Pancreas (tissue), 10 donors: ENCODE measurements at places on chromosomes 2 and 18. TPM values are rescaled to one million over a fixed set of nuclear protein-coding genes. Genes with fewer than 3 reads are reported as not detected.
A peak's percentile ranks its signal among the peaks of the same experiment; 100 is the strongest.

DNA sequence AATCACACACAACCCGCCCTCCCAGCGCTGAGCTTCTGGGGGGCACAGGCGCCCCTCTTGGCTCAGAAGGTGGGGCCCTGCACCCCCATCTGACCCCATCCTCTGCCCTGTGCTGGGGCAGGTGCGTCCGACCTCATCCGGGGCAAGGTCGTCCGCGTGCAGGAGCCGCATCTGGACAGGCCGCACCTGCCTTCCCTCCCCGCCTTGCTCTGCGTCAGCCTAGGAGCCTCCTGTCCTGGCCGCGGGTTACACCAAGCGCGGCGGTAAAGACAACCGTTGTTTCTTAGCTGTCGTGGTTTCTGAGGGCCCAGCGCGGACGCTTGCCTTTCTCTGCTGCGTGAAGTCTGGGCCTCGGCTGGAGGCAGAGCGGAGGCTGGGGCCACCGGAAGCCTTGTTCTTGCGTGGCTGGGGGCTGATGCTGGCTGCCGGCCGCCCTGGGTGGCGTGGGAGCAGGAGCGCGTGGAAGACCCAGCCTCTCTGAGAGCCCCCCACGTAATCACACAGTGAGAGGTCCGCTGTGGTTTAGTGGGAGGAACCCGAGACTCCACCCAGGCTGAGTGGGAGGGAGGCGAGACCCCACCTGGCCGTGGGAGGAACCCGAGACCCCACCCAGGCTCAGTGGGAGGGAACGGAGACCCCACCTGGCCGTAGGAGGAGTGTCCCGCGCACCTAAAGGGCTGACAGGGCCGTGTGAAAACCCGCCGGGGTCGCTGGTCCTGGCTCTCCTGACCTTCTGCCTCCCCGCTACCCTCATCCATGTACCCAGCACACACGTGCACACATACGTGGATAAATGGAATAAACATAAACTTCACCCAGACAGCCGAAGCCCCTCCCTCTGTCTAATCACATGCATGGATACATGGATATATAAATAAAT, 51.8 kb downstream of the KCNG2 start:
- H3K4me1 ChIP-seq = no peaks in the 10 kb centered on the region
- no peaks in the 10 kb centered on the region for H3K36me3 ChIP-seq
- H3K27ac ChIP-seq = no peak overlapping the region
- DNase-seq = no peak
- H3K4me3 ChIP-seq = no peak overlapping the region
- no peaks in the 10 kb centered on the region for H3K27me3 ChIP-seq

GRCh38 chr2:230577114-230577513, 135.5 kb upstream of the CAB39 start:
- no peaks in the 10 kb centered on the region for H3K36me3 ChIP-seq
- no peaks in the 10 kb centered on the region for H3K27me3 ChIP-seq
- H3K4me3 ChIP-seq = no peak overlapping the region
- no peak for DNase-seq
- no peak overlapping the region for H3K27ac ChIP-seq

The DSG4 gene
- total RNA-seq = not detected

DNA sequence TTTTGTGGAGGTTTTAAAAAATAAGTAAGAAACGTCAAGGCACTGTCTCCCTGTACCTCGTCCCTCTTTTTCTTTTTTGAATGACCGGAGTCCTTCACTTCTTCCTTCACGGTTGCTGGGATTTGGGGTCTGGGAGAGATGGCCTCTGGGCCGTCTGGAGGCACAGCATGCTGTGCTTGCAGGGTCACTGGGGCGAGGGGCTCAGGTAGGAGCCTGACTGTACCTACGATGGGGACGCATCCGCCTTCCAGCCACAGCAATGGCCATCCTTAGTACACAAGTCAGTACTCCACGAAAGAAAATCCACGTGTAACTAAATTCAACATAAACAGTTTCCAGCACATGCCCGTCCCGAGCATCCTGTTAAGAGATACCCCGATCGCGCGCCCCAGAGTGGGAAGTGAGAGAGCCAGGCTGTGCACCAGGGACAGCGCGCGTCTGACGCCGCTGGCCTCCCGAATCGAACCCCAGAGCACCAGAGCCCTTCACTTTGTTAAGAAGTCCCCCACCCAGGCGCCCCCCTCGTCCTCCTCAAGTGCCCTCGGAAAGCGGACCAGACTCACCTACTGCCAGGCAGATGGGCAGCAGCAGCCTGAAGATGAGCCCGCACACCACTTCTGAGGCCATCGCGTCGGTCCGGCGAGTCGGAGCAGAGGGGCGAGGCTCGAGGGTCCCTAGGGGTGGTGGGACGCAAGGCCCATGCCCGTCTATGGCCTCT, 1.2 kb downstream of the PIEZO2 start:
- no peaks in the 10 kb centered on the region for H3K36me3 ChIP-seq
- no peak overlapping the region for H3K4me3 ChIP-seq
- H3K4me1 ChIP-seq = no peaks in the 10 kb centered on the region
- no peak for DNase-seq

DNA sequence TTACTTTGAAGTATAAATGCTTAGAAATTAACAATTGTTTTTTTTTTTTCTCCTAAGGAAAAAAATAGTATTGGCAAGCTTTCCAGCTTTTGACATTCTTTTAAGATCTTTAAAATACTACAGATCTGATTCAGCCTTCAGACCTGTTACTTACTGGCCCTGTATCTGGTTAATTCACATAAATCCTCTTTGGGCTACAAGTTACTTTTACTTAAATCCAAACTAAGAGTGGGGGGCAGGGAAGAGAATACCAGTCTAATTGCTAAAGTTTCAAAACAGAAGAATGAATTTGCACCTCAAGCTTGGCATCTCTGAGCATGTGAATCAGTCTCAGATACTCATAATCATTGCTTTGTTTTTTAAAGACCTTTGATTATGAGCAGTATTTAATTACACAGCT, 386.3 kb downstream of the PARD3B start:
- no peaks in the 10 kb centered on the region for H3K36me3 ChIP-seq
- H3K27me3 ChIP-seq = no peaks in the 10 kb centered on the region
- no peaks in the 10 kb centered on the region for H3K4me1 ChIP-seq
- H3K4me3 ChIP-seq = no peak overlapping the region

DNA sequence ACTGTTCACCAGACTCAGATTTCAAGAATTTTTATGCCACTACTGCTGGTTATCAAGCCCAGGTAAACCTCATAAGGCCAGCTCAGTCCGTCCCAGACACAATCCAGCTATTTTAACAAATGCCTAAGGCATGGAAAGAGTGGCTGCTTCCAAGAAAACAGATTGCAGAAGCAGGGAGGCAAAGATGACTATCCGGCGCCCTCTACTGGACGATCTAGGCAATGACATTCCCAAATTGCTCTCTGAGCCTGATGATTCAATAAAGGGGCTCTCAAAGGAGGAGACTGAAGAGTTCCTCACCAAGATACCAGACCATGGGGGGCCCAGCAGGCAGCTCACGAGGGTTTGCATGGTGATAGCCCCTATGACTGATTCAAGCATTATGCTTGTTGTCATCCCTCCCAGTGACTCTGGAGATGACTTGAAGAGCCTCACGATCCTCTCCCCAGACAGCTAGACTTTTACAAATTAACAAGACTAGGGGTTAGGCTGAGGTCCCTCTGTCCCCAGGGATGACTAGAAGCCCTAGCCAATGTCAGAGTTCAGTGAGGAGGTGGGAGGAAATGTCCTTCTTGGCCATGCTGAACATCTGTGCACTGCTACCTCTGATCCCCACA, 25.0 kb downstream of the SERPINB8 start:
- H3K36me3 ChIP-seq = no peaks in the 10 kb centered on the region
- H3K27me3 ChIP-seq = no peaks in the 10 kb centered on the region
- peak; percentile 34 for DNase-seq
- no peak overlapping the region for H3K4me3 ChIP-seq
- H3K27ac ChIP-seq = no peak overlapping the region

GRCh38 chr2:65282477-65283053, 54.9 kb downstream of the ACTR2 start:
- no peaks in the 10 kb centered on the region for H3K4me1 ChIP-seq
- H3K4me3 ChIP-seq = no peak overlapping the region
- H3K27me3 ChIP-seq = no peaks in the 10 kb centered on the region
- H3K27ac ChIP-seq = no peak overlapping the region
- no peak for DNase-seq
- no peaks in the 10 kb centered on the region for H3K36me3 ChIP-seq

DNA sequence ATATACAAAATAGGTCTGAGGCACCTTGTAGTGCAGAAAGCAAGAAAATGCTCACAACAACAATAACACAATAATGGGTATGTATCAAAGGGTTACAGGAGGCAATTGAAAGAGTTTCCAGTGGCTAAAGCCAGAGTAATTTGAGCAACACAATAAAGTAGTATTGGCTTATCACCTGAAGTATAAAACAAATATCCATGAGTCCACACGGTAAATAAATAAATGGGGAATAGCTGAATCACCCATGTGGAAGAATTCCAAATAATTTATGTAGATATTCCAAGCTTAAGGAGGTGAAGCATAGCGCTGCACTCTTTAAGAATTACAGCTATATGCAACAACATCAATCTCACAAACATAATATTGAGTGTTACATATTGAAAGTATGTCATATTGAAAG, 110.8 kb downstream of the AFF3 start:
- no peaks in the 10 kb centered on the region for H3K27me3 ChIP-seq
- no peak overlapping the region for H3K4me3 ChIP-seq
- H3K4me1 ChIP-seq = no peaks in the 10 kb centered on the region
- no peak overlapping the region for H3K27ac ChIP-seq

DNA sequence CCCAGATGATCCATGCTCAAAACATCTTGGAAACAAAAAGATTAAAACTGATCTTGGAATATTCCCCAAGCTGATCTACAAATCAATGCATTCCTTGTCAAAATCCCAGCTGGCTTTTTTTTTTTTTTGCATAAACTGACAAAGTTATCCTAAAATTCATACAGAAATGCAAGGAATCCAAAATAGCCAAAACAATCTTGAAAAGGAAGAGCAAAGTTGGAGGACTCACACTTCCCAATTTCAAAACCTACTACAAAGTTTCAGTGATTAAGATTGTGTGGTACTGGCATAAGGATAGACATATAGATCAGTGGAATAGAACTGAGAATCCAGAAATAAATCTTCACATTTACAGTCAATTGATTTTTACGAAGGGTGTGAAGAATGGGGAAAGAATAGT, 306.8 kb upstream of the MGAT5 start:
- H3K27ac ChIP-seq = no peak overlapping the region
- H3K4me1 ChIP-seq = no peaks in the 10 kb centered on the region
- H3K36me3 ChIP-seq = no peaks in the 10 kb centered on the region
- H3K4me3 ChIP-seq = no peak overlapping the region

DNA sequence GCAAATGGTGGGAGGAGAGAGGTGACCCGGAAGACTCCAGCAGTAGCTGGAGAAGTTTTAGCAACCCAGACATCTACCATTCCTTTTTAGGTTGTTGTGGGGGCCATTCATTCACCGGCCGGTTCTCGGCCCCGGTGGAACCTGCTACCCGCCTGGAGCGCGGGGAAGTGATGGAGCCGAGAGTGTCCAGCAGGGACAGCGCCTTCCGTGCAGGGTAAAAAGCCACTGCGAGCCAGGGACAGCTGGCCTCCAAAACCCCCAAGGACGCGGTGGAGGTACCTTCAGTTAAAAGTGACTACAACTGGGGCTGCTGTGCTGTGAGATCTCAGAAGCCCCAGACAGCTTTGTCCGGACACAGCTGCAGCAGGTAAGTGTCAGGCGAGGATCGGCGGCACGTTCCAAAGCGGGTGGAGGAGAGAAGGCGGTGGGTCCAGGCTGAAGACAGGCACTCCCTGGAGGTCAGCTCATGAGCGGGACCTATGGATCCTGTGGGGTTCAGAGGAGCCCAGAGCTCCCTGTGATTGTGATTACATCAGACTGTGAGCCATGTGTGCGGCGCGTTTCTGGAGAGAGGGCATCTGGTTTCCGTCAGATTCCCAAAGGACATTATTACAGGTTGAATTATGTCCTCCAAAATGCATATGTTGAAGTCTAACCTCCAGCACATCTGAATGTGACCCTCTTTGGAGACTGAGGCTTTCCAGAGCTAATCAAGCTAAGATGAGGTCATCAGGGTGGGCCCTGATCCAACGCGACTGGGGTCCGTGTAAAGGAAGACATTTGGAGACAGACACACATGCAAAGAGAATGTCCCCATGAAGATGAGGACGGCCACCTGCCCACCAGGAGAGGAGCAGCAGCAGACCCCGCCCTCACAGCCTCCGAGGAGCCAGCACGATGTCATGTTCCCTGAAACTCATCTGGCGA, 276.3 kb downstream of the EIPR1 start:
- H3K27ac ChIP-seq = no peak overlapping the region
- H3K27me3 ChIP-seq = no peaks in the 10 kb centered on the region
- H3K4me1 ChIP-seq = no peaks in the 10 kb centered on the region
- H3K36me3 ChIP-seq = no peaks in the 10 kb centered on the region

GRCh38 chr2:239142296-239142695, 258.5 kb downstream of the HDAC4 start:
- no peaks in the 10 kb centered on the region for H3K27me3 ChIP-seq
- no peak overlapping the region for H3K4me3 ChIP-seq
- H3K36me3 ChIP-seq = no peaks in the 10 kb centered on the region
- no peak overlapping the region for H3K27ac ChIP-seq
- no peaks in the 10 kb centered on the region for H3K4me1 ChIP-seq

The C2orf78 gene
- total RNA-seq = not detected

The CKAP2L gene
- total RNA-seq = 0.64 TPM

The GLB1L gene
- total RNA-seq = 2.4 TPM

DNA sequence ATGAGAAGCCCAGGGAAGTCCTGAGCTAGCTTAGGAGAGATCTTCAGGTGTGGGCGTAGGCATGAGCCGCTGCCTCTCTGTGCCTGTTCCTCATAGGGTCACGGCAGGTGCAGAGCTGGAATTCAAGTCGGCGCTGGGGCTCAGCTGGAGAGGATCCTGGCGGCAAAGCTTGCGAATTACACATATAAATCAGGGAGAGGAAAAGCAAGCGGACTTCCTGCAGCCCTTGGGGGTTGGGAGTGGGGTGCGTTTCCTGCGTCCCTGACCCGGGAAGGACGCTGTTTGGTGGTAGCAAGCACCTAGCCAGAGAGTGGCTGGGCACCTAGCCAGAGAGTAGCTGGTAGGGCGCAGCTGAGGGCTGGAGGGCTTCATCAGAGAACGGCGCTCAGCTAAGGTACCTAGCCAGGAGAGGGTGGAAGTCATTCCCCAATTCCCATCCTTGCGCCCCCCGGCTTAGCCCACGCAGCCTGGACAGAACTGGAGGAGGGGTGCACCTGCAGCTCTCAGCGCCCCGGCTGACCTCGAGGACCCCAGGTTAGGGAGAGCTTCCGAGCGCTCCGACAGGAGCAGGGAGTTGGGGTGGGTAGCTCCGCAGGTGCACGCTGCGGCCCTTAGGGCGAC, 459 bp upstream of the EFR3B start:
- peak; percentile 63 for DNase-seq
- H3K27ac ChIP-seq = peak overlapping the region; percentile 51
- H3K4me1 ChIP-seq = no peaks in the 10 kb centered on the region
- H3K4me3 ChIP-seq = peak overlapping the region; percentile 26
- H3K36me3 ChIP-seq = no peaks in the 10 kb centered on the region

The MYO7B gene
- 1.4 TPM for total RNA-seq

The MERTK gene
- 13.9 TPM for total RNA-seq

The KLHL30 gene
- not detected for total RNA-seq

The SULT1C4 gene
- total RNA-seq = 0.55 TPM

- DNase-seq = no peak
- H3K4me3 ChIP-seq = no peak overlapping the region
- H3K4me1 ChIP-seq = peaks cover 8% of the 10 kb centered on the region
Observed at GRCh38 chr2:209380293-209380692, 43.6 kb upstream of the MAP2 start.

The ANKRD62 gene
- 5.2 TPM for total RNA-seq
